HCEC 1CT (cell line): ENCODE measurements at places on chromosomes 7 and 10.

DNA sequence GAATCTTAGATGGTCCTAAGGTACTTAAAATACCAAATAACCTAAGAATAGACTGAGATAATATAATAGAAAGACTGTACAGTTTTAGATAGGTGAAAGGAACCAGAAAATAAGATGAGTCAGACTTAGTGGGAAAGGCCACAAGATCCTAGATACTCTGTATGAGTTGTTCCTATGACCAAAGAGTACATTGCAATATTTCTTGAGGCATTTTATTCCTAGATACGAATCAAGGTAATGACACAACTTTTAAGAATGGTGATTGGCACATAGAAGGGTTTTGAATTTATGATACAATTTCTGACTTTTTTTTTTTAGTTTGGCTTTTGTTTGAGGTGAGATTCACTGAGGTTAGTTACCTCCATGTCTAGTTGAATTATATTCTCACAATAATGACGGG, 30.2 kb downstream of the MGAM start:
- DNase-seq, result peak; percentile 30

DNA sequence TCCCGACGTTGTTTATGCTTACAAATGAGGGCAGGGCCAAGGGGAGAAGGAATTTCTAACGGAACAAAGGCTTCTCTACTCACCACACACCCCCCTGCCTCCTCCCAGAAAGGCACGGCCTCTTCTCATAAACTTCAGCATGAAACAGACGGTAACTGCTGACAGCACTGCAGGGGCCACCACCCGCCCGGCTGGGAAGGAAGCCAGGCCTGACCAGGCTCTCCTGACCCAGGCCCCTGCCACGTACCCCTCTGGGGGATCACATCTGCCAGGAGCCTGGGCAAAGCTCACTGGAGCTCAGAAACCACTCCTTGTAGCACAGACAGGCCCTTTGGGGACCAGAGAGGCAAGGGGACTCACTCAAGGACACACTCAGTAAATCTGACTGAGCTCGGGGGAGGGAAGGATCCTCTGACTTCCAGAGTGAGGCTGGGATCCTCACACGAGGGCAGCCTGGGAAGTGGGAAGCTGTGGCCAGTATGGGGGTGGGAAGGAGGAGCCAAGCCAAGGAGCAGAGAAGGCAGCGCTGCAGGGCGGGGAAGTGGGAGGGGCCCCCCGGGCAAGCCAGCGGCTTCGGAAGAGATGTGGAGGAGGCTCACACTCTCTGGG, 46.1 kb downstream of the ZCCHC24 start:
- peak; percentile 92 for DNase-seq

DNA sequence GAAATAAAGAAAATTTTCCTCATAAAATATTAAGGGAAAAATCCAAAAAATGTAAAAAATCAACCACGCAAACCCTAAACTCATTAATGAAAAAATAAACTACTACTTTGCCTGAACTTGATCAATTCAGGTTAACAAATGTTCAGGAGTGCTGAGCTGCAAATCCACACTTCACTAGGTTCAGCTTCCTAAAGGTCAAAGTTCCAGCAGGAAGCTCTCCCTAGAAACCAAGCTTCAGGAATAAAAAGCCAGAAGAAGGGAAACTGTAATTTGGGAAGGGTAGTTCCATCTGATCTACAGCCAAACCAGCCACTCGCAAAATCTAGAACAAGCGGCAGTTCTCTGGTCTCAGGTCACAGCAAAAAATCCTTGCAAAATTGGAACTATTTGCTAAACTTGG, 7.8 kb upstream of the NMT2 start:
- no peak for DNase-seq

DNA sequence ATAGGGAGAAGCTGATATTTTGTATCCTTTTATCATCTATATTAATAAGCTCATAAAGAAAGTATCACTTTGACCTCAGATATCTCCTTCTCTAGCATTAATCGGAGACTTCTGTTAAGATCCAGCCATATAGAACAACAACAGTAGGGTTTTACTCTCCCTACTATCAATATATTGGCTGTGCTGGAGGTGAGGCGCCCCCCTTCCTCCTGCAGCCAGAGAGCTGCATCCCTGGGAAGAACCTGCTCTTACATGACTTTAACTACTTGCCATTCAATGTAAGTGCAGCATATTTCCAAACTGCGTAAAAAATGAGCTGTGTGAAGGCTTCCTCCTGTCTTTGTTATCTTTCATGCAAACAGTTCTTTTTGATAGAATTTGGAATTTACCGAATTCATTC, 247.8 kb downstream of the SDK1 start:
- no peak for DNase-seq

GRCh38 chr7:75892634-75893272, 13.9 kb downstream of the RHBDD2 start:
- DNase-seq, result peak; percentile 22

- peak; percentile 85 for DNase-seq
Measured at GRCh38 chr7:80412842-80413241, 99.0 kb downstream of the GNAT3 start.

- no peak for DNase-seq
Measured at GRCh38 chr10:61338146-61338545, 115.0 kb downstream of the TMEM26 start.

DNA sequence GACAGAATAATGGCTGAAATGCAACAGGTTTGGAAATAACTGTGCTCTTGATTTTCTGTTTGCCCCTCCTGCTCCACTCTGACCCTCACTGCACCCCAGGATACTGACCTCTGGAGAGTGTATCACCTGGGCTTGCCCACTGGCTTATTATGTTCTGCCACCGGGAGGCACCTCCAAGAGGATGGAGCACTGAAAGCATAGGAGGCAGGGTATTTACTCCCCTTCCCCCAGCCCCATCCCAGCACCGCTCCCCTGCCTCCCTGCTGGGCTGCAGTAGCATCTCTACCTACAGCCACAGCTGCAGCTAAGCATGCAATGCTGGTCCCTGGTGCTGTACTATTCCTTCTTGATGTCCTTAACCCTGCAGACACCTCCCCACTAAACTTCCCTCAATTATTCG, 26.4 kb downstream of the RAB11FIP2 start:
- DNase-seq, result no peak

DNA sequence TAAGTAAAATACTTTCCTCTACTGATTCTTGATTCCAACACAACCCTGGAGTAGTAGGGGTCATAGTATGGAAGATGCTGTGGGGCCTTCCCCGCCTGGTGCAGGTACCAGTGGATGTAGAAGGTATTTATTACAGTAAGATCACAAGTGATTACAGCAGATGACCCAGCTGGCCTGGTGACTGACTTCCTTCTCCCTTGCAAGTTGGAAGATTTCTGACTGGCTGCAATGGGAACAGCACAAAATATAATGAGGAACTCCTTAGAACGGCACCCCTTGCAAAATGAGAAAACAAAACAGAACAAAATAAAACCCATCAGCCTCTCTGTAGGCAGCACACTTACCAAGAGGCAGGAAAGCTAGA, 61.7 kb upstream of the TARP start:
- DNase-seq, result no peak

DNA sequence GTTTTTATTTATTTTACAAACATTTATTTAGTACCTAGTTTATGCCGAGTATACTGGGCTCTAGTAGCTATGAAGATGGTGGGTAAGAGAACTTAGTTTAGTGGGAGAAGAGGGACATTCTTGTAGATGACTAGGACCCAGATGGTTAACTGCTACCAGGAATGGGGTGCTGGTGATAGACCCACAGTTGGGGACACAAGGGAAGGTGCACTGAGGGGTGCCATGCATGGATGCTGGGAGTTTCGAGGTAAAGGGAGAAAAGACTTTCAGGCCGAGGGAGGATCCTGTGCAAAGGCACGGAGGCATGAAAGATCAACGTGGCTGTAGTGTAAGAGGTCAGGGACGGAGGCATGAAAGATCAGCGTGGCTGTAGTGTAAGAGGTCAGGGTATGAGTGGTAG, 204.2 kb upstream of the HABP2 start:
- DNase-seq, result no peak

DNA sequence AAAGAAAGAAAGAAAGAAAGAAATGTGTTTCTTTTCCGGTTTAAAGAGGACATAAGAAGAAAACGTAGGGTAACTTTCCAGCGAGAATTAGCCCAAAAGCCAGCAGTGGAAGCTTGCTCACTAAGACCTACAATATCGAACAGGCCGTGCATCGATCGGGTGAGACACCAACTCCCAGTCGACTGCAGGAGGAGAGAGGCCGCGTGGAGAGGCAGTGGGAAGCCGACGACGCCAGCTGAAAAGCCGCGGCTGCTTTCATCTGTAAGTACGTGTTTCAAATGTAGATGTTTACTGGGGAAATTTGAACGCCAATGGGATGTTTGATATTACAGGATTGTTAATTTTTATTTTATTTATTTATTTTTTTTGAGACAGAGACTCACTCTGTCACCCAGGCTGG, 28.6 kb upstream of the GIMAP8 start:
- DNase-seq, result no peak

DNA sequence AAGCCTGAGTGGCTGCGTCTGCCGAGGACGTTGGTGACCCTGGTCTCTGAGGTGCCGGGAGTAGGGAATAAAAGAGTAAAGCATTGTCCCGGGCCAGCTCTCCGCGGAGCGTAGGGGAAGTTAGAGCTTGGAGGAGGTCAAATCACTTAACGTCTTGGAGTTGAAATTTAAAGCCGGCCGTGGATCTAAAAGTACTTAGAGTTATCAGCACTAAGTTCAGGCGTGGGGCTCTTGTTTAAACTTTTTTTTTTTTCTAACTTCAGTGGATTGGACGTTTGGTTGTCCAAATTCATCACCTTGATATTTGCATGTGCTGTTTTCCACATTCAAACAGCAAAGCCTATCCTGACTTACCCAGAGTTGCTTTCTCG, 700 bp downstream of the NIPSNAP2 start:
- DNase-seq, result peak; percentile 49

GRCh38 chr7:44110719-44111635, 6.8 kb downstream of the AEBP1 start:
- DNase-seq, result no peak

DNA sequence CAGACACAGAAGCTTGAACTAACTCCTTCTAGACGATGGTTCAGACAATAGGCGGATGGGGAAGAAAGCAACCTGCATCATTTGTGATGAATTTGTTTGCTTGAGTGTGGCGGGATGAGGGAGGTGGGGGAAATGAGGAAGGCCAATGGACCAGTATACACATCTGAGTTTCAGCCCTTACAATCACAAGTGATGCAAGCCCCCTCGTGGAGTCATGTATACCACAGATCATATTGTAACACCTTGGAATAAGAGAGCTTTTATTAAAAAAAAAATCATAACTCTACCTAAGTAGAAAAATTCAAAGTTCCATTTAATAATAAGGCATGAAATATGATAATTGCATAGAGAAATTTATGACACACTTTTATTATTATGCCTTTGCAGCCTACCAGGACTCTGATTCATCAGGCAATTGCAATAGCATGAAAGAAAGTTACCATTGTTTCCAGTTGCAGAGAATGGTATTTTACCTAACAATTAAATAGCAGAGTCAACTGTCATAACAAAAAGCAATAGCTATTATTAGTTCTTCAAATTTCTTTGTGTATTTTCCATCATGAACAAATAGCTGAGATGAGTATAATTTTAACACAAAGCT, 230.2 kb upstream of the AKR1E2 start:
- no peak for DNase-seq

- DNase-seq, result no peak
Measured at GRCh38 chr10:61986382-61986781, 84.9 kb downstream of the ARID5B start.

GRCh38 chr7:50330254-50330653, 25.7 kb downstream of the IKZF1 start:
- no peak for DNase-seq

DNA sequence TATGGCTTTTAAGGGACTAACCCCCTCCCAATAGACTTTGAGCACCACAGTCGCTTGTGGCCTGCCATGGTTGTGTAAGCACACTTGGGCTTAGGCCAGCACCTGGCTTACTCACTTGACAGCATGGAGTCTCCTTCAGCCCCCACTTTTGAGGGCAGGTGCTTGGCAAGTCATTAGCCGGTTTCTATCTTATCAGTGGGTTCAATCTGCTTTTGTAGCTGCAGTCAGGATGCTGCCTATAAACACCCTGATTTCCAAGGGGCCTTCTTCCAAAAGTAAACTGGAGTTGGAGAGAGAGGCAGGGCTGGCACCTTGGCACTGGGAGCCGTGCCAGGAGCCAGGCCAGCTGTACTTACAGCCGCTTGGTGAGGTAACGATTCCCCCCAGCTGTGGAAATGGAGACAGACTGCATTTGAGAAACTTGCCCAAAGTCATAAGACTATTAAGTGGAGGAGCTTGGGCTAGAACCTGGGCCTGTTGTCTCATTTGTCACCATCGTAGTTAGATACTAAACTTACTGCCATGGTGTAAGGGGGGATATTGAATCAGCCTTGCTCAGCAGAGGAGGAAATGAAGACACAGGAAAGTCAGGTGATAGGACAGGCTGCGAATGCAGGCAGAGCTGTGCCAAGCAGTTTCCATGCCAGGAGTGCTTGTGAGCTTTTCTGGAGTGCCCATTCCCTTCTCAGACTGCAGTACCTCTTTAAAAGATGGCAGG, 92.2 kb upstream of the EFCAB10 start:
- DNase-seq, result no peak
